ENCODE measurements at places on chromosomes 2 and 18.

DNA sequence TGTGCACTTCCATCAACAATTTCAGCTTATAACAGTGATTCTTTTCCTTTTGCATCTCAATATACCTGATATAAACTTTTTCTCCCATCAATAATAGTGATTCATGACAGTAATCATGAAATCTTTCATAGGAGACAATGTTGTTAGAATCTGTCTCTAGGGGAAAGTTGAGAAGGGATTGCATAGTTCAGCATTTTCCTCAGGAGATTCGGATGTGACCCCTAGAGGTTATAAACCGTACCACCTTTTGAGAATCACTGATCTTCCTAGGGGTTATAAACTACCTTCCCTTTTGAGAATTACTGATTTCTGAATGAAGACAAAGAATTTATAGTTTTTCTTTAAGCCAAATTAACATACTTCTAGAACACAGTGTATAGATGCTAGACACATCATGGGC, 53.0 kb upstream of the GALNT3 start:
- DNase-seq, result no peak

GRCh38 chr2:10400568-10400977, 47.6 kb downstream of the ODC1 start:
- no peak for DNase-seq

GRCh38 chr2:181255651-181256050, 201.5 kb upstream of the ITGA4 start:
- no peak for DNase-seq

DNA sequence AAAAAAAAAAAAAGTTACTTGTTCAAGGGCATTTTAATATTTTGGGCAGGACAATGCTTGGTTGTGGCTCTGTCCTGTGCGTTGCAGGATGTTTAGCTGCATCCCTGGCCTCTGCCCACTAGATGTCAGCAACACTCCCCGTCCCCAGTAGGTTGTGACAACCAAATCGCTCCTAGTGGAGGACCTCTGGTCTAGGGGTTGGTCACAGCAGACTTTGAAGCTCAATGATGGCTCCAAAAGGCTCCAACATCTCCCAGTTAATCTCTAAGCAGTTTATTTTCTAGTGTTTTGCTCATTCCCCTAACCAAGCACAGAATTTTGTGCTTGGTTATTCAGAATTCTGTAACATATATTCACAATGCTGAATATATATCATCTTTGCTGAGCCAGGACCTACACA, 67.0 kb downstream of the CHRNA1 start:
- DNase-seq, result no peak

DNA sequence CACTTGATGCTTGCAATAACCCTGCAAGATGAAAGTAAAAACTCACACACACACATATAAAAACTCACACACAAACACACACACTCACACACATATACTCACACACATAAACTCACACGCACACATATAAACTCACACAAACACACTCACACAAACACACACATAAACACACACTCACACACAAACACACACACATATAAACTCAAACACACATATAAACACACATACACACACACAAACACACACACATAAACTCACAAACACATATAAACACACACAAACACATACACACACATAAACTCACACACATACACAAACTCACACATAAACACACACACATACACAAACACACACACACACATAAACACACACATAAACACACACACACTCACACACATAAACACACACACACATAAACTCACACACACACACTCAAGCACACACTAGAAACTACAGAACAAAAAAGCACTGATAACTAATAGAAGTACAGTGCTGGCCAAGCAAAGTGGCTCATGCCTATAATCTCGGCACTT, 117.7 kb upstream of the TEKT4 start:
- no peak for DNase-seq

DNA sequence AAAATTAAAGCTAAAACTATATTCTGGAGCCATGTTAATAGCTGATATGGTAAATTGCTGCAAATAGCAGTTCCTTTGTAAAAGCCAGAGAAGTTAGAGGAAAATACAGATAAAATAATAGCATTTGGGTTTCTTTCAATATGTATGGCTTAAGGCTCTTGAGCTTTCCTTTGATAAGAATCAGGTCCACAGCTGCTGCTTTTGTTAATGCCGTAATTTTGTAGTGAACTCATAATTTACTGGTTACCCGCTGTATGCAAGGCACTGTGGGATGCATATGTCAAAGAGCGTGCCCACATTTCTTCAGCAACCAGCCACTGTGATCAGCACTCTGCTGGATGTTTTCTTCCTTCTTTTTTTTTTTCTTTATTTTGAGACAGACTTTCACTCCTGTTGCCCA, 79.1 kb downstream of the MOGAT1 start:
- no peak for DNase-seq

- no peak for DNase-seq
Observed at GRCh38 chr2:188267776-188268175, 23.9 kb upstream of the GULP1 start.

GRCh38 chr2:88671786-88672427, 19.6 kb upstream of the RPIA start:
- DNase-seq, result no peak

DNA sequence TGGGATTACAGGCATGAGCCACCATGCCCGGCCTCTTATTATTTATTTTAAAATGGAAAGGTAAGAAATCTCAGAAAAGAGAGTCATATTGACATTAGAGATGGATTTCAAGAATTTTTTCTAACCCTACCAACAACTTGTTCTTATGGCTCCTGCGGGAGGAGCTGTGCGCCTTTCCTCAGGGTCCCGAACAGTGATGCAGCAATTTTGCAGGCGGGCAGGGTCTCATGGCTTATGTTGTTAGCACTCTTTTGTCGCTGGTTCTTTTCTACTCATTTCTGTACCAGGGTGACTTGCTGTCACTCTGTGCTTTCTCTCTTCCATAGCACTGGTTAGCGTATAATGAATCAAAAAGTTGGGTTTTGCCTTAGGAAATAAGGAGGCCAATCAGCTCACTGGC, 148.8 kb upstream of the DLGAP1 start:
- no peak for DNase-seq

- no peak for DNase-seq
Observed at GRCh38 chr2:84942964-84943421, 28.0 kb upstream of the KCMF1 start.

DNA sequence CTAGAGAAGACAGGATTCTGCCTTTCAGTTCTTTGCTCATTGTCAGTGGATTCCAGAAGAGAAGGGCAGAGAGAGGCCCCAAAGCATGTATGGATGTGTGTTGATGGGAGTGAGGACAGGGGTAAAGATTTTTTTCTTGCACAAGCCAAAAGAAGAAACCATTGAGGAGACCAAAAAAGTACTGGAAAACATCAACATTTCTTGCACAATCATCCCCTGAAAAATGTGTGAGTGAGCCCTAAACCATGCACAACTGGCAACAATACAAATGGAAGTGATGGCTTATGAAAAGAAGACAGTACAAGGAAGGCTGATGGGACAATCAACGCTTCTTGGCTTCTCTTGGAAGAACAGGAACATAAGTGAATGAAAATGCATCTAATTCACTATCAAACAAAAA, 5.6 kb upstream of the SMAD7 start:
- DNase-seq, result no peak

DNA sequence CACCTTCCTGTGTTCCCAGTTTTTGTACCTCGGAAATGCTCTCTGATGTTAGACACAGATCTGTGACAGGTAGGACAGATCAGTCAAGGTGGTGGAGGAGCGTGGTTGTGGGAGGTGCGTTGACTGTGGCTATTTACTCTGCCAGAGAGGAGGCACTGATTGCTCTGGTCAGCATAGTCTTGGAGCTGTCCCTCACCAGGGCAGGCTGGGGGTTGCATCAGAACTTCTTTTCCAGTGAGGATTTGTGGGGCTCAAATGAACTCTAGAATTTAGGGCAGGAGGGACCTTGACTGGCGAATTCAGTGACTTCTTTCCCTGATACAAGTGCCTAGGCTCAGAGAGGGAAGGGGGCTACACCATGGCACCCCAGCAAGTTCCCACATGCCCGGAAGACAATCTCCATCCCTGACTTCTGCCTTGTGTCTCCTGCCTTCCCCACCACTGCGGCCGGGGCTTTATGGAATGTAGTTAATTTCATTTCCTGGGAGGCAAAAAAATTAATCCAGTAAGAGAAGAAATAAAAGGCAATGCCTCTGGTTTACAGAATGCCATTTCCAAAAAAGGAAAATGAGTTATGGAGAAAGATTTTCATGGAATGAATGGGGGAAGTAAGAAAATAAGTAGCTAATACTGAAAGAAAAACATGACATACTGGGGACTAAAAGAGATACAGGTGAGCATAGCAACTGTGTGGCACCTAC, 26.1 kb downstream of the NIFK start:
- DNase-seq, result no peak

GRCh38 chr2:39094717-39095363, 26.0 kb downstream of the SOS1 start:
- DNase-seq, result no peak

DNA sequence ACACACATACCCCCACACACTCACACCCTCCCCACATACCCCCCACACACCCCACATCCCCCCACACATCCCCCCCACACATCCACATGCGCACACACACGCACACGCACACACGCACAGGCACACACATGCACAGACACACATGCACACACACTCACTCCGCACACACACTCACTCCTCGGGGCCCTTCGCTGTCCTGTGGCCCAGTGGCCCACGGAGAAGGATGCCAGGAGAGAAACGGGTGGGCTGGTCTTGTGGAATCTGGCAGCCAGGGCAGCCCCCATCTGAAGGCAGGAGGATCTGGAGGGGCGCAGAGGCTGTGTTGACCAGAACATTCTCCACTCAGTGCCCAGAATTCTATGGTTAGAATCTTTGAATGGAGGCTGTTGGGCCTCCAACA, 51.6 kb downstream of the ACAA2 start:
- no peak for DNase-seq

DNA sequence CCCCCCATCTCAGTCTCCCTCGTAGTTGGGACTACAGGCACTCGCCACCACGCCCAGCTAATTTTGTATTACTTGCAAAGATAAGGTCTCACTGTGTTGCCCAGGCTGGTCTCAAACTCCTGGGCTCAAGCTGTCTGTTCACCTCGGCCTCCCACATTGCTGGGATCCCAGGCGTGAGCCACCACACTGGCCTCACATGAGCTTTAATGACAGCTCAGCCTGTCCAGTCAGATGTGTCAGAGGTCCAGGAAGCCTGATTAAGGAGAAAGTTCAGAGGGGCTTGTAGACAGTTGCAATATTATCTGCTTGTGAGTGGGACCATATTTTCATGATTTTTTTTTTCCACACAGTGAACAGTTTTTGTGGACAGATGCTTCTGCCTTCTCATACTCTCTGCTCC, 82.0 kb downstream of the LIMS1 start:
- DNase-seq, result no peak

DNA sequence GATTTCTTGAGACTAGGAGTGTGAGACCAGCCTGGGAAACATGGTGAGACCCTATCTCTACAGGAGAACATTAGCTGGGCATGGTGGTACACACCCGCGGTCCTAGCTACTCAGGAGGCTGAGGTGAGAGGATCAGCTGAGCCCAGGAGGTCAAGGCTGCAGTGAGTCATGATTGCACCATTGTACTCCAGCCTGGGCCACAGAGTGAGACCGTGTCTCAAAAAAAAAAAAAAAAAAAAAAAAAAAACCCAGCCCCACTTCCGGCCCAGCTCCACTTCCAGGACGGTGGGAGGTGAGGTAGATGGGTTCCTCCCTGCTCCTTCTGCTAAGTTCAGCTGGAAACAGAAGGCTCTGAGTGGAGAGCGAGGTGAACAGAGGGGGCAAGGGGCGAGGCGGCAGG, 41.4 kb upstream of the NFATC1 start:
- no peak for DNase-seq

DNA sequence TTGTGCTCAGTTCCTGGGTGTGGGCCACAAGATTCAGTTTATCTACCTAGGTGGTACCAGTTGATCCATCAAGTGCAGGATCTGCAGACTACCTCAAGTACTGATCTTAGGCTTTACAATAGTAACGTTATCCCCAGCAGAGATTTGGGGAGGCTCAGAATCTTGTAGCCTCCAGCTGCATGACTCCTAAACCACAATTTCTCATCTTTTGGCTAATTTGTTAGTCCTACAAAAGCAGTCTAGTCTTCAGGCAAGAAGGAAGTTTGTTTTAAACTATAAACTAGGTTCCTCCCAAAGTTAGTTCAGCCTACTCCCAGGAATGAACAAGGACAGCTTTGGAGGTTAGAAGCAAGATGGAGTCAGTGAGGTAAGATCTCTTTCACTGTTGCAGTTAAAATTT, 213.5 kb upstream of the PIEZO2 start:
- no peak for DNase-seq

GRCh38 chr2:131112529-131112928, 7.4 kb downstream of the PLEKHB2 start:
- DNase-seq, result no peak

- no peak for DNase-seq
Observed at GRCh38 chr2:167966937-167967913, 280.2 kb downstream of the STK39 start.

DNA sequence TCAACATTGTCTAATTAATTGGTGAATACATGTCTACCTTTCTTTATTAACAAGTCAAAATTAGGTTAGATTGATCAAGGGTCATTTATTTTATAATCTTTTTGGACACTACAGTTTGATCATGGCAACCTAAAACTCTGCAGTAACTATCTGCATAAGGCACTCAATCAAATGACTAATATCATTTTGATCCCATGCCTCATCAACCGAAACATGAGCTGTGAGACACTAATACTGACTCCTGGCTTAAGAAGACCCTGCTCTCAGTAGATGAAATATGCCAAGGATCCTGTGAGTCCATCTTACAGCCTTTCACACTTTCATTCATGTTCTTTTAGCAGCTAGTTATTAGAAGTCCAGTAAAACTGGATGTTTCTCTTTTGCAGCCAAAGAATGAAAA, 169.4 kb upstream of the CAVIN2 start:
- DNase-seq, result no peak

DNA sequence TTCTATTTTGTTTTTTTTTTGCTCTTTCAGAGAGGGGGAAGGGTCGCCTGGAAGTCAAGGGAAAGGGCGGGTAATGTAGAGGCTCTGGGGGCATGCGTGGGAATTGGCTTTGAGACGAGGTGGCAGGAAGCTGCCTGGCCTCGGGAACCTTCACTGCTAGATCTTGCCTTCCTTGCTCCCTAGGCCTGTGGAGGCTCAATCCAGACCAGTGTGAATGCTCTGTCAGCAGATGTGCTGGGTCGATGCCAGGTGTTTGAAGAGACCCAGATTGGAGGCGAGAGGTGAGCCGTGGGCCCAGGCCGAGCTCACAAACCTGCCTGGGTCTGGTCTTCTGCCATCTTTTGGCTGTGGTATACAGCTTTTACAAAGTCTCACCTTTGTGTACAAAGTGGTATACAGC, 15.5 kb downstream of the CCT7 start:
- DNase-seq, result no peak

DNA sequence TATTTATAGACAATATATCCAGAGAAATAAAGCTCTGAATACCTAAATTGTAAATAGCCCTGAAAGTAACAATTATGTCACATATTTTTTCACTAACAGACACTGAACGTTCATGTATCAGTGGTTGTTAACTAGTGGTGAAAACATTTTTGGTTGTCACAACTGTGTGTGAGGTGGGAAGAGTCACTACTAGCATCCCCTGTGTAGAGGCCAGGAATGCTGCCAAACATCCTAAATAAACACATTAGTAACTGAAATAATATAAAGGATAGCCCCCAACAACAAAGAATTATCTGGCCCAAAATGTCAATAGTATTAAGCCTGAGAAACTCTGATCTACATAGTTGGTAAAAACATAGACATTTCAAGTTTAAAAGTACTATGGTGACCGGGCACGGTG, 64.5 kb downstream of the ROCK1 start:
- DNase-seq, result no peak
